ENCODE measurements at places on chromosomes 12 and 14.

- no peak for DNase-seq
These were observed 84.1 kb upstream of the ZDHHC17 start for GRCh38 chr12:76679778-76680177.

DNA sequence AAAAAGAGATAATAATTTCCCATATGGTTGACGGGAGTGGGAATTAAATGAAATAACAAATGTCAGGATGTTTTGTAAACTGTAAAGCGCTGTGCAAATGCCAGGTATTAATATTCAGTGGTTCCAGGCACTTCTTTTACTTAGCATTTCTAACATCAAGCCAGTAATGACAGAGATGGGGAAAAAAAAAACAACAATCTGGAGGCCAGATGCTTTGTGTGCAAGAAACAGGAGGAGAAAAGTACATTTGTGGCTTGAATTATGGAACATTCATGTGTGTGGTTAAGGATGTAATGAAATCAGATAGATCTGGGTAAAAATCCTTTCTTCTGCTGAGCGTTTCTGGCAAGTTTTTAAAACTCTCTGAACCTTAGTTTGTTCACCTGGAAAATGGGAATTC lies 509.6 kb downstream of the FUT8 start:
- DNase-seq, result no peak

- no peak for DNase-seq
These were observed 612.4 kb downstream of the NRXN3 start for GRCh38 chr14:78782551-78782950.

GRCh38 chr14:102140750-102141145 lies 1.1 kb downstream of the WDR20 start:
- no peak for DNase-seq

DNA sequence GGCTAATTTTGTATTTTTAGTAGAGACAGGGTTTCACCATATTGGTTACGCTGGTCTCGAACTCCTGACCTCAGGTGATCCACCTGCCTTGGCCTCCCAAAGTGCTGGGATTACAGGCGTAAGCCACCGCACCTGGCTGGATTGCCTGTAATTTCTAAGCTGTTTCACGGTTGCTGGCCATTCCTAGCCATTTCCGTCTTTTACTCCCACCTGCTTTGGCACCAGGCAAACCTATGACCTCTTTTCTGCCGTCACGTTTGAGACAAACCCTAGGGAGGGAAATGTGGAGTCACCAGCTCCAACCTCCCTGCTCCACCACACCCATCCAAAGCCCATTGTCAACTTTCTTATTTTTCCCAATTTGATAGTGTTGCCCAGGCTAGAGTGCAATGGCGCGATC lies 1.2 kb downstream of the GPR132 start:
- no peak for DNase-seq
